Ammon's horn (tissue), 1 donor: ENCODE measurements at places on chromosomes 5 and 9.

DNA sequence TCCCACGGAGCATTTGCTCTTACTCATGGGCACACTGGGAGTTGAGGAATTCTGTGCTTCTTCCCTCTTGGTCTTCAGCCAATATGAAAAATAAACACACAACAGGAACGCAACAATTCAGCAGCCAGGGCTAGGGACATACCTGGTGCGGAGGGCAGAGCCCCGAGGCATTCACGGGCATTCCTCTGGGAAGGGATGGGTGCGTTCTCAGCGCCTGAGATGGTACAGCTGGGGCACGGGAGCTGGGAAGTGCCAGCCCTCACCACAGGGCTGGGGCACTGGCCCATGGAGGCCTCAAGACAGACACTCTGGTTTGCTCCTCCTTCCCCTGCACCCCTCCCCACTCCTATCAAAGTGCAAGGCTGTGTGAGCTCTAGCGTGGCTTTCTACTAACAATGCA, 2.1 kb downstream of the SLC6A3 start:
- no peak for DNase-seq

DNA sequence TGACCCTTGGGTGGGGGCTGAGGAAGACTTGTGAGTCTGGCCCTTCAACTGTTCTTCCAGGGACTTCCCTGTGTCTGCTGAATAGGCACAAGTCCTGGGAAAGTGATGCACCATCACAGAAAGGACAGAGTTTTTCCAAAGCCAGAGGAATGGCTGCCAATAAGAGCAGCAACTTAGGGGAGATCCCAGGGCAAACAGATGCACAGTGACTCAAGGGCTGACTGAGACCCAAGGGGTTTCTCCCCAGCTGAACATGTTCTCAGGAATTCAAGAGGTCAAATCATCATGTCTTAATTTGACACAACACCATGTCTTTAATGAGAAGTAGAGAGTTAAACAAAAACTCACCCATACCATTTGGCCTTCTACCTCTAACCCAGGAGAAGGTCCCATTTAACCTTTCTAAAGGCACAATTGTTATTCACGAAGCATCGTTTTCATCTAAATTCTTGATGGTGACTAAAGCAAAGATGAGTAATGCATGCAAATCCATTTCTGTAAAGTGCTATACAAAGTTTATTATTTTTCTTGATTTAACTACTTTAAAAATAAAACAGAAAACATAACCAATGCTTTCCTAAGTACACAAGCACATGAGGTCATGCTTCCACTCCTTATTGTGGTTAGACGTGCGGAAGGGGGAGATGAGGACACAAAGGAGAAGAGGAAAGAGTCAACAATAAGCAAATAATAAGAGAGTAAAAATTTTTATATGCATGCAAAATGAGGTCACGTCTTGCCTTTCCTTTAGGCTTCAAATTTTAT, 324.1 kb downstream of the PLK2 start:
- DNase-seq: no peak

- no peak for DNase-seq
Observed at GRCh38 chr5:135747824-135748223, 86.6 kb upstream of the SLC25A48 start.

DNA sequence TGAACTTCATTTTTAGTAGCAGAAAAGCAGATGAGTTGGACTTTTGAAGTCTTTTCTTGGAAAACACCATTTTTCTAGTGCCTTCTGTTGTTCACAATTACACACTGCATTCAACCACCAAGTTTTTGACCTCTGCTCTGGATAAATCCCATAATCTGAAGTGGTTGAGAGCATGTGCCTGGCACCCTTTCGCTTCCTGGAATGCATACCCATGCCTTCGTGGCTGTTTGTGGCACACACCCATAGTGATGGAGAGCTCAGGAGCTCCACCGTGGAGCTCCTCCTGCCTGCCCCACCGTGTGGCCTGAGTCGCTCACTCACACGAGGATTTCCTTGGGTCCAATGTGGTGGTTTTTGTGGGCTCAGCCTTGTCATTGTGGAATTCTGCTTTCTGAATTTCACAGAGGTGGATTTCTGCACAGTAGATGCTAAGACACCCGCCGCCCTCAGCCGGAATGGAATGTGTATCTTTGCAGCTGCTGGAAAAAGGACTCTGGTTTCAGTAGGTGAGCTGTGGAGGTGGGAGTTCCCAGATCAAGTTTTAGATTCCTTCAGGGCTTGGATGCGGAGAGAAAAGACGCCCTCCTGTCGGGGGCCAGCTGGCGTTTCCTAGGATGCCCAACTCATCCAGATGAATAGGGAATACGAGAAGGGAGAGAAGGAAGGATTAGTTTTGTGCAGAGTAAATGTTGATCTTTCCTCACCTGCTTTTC, 500.4 kb downstream of the IRX1 start:
- no peak for DNase-seq

GRCh38 chr5:177035976-177036375, 13.5 kb downstream of the ZNF346 start:
- DNase-seq: no peak

DNA sequence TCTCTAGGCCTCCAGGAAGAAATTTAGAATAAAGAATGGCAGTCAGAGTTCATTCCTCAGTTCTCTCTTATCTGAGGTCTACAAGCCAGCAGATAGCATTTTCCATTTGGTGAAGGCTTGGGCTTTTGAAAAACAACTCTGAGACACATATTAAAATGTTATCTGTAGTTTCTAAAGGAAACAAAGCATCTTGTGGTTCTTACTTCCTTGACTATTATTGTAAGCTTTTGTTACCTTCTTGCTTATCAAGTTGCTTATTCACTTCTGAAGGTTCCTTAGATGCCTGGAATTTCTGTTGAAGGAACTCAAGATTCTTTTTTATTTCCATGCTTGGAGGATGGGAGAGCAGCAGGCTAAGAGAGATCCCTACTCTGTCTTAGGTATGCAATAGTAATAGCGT, 79.2 kb upstream of the MRPS30 start:
- no peak for DNase-seq

DNA sequence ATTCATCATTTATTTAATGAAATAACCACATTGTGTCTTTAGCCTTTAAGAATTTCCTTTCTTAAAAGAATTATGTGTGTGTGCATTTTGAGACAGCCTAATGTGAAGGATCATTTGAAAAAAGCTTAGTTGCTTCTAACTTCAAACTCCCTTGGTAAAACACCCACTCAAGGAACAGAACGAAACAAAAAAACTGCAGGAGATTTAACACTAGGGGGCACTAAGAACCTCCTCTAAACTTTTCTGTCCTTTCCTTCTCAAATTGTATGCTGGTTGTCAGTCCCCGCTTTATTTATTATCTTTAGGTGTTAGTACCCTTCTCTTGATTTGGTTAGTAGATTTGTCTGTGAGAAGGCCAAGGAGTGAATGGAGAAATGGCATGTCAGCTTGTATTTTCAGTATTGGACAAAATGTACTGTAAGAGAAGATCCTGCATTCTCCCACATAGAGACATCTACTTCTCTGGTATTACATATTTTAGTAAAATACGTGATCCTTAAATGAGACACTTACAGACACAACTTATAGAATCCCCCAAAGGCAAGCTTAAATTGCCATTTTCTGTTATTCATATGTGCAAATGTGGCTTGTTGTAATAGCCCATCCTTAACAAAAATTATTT, 229.7 kb downstream of the MRPS30 start:
- peak; percentile 24 for DNase-seq

GRCh38 chr9:127438394-127438793, 12.8 kb downstream of the RPL12 start:
- no peak for DNase-seq

DNA sequence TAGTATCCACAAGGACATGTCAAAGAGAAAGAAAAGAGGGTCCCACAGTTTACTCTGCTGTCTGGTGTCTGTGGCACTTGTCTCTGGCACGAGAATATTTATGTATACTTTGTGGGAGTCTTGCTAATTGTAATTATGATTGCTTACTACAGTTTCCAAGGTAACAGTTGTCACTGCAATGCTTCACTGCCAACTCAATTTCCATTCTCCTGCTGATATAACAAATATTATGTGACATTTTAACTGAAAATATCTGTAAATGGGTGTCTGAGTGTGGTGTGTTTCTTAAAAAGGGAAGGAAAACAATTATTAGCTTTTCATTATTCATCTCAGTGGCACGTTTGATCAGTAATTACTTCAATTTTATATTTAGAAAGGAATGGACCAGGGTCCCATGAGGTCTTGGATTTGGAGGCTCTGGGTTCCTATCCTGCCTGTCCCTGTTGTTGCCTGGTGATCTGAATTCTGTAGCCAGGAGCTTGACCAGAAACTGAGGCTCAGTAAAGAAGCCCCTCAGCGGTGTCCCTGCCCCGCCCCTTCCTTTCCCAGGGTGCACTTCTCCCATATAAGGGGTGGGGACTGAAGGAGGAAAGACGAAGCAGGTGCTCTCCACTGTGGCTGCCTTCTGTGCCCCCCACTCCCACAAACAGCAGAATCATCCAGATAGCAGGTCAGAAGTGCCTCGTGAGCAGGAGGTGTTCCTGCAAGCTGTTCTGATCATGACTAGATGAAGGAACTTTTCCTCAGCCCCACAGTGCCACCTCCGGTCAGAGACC, 137.3 kb upstream of the KIF2A start:
- no peak for DNase-seq

GRCh38 chr5:1547655-1548054, 23.9 kb upstream of the LPCAT1 start:
- peak; percentile 0 for DNase-seq

DNA sequence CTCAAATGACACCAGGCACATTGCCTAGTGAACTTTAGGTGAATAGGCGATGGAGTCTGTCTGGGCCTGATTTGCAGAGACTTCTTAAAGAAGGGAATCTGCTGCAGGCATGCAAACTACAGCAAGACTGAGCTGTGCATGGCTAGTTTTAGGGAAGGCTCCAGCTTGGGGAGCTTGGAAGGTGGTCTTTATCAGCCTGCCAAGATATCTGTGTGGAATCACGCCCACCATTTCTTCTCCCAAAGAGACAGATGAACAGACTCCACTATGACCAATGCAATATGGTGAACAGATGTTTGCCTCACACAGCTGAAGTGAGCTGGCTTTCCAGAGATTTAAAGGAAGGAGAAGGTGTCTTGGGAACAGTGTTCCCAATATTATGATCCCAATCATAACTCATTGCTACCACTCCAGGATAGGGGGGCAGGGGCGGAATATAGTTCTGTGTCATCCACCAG, 129.0 kb upstream of the HMHB1 start:
- no peak for DNase-seq

- no peak for DNase-seq
Observed at GRCh38 chr5:151632524-151632923, 41.4 kb upstream of the FAT2 start.

GRCh38 chr9:137195525-137196220, 4.9 kb downstream of the TPRN start:
- DNase-seq: no peak

GRCh38 chr5:157167214-157167621, 1.2 kb upstream of the GARIN3 start:
- DNase-seq: no peak

- no peak for DNase-seq
Observed at GRCh38 chr5:134893748-134894505, 11.0 kb upstream of the PCBD2 start.

DNA sequence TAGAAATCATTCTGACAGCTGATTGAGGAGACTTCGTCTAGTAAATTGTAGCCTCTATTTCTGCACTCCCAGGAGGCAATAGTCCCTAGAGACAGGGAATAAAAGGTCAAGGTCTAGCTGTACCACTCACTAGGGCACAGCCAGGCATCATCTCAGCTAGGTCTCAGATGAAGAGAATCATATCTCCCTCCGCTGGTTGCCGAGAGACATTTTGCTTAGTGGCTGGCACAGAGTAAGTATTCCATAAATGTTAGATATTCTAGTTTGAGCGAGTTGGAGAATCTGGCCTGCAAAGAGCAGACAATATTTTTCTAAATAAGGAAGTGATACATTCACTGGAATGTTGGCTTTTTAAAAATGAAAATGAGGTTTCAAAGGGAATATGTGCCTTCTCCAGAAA, 180.4 kb upstream of the ACTBL2 start:
- DNase-seq: no peak

DNA sequence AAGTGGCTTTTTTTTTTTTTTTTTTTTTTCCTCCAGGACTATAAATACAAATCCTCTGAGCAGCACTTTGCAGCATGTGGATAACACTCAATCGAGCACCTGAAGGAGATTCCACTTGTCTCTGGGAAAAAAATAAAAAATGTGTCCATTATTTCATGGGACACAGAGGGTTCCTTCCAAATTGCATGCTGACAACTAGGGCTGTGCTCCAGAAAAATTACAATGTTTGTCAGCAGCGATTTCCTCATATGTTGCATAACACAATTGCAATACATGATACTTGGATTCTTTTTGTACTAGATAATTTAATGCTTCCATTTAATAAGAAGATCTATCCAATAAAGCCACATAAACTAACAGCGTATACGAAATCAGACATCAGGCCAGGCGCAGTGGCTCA, 84.4 kb downstream of the CDH18 start:
- no peak for DNase-seq

DNA sequence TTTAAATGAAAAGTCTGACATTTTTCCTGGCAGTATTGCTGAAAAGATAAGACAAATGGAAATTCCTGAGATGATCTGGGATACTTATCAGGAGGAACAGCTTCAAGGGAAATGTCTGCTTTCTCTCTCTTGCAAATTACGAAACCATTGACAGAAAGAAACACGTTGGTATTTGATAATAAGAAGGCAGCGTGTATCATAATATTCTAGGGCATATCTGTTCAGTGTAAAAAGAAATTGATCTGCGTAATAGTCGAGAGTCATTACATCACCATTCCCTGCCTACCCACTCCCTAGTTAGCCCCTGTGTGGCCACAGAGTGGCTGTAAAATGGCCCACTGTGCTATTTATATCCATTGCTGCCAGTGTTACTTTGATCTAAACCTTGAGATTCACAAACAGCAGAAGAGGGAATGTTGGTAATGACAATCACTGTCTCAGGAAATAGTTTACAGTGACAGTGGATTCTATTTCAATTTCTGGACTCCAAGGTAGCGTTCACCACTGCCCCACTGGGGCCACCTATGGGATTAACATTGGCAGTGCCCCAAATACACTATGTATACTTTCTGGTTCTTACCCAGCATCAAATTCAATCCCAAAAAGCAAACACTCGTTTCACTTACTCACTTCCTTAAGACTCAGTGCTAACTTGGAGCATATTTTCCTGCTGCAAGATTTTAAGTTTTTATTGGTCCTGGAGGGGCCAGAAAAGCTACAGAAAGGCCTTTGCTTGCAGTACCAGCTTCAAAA, 133.4 kb upstream of the GAS1 start:
- DNase-seq: no peak

- no peak for DNase-seq
Observed at GRCh38 chr5:39225405-39226099, 6.2 kb upstream of the FYB1 start.

- DNase-seq: no peak
Observed at GRCh38 chr5:76608833-76609232, 14.4 kb downstream of the F2RL2 start.

DNA sequence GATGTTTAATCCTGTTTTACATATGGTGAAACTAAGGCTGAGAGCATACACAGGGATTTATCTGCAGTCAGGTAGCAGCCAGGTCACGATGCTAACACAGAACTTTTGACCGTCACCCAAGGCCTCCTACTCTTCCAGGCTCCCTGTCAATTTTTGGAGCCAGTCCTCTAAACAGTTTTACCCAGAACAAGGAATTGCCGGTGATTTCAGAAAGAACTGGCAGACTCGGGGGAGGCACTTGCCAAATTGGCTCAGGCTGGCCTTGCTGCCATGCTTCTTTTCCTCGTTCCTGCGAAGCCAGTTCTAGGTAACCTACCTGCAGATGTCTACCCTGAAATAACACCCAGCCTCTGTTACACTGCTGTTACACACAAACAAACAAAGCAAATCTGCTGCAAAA, 21.2 kb downstream of the GRIA1 start:
- DNase-seq: peak; percentile 43

- DNase-seq: no peak
Observed at GRCh38 chr5:17167171-17167891, 50.1 kb upstream of the BASP1 start.
